ENCODE measurements at places on chromosomes 12 and 14.

DNA sequence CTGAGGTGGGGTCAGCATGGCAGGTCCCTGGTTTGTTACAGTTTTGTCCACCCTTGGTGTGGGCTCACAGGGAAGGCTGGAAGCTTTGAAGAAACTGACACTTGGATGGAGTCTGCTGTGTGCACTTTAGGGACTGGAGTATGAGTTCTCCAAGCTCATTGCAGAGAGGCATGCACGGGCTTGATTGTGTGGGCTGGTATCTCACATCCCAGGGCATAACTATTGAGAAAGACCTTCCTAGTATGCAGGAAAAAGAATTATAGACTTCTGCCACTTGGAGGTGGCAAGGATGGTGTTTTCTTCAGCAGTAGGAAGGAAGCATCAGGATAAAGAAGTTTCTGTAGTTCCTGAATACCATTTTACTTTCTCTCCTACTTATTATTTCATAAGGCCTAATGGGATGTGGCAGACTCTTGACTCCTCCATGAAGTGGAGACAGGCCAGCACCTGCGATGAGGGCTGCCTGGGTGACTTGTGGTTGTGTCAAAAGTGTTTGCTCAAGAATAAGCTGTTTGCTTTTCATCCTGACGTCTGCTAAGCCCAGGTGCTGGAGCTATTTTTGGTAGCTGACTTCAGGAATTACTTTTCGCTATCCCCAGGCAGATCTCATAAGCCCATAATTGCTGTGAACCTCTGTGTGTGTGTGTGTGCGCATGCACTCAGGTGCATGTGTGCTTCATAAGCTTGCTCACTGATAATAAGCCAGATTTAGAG is 125.8 kb downstream of the KTN1 start:
- DNase-seq = no peak

DNA sequence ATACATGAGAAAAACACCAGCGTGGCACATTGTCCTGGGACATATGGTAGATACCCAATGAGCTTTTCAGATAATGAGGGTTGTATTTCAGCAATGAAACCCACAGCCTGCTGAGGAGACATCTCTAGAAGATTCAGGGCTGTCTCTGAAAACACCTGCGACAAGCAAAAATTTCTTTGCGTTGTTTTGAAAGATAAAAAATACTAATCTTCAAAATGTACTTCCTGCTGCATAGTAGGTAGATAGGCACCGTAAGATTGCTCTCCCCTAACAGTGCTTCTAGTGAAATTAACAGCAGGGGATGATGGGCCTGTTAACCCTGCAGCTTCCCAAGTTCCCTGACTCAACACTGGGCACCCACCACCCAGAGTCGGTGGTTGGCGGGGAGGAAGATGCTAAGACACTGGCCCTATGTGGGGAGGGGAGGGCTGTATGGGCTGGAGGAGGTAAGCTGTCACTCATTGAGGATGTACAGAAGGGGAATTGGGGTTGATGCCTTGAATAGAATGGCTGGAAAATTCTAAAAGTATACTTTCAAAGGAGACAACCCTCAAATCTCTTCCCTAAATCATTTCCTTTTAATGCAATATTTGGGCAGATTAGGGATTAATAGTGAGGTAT is 20.0 kb downstream of the ZFP36L1 start:
- no peak for DNase-seq

- no peak for DNase-seq
Observed at GRCh38 chr14:71651228-71651627, 281.0 kb upstream of the RGS6 start.

DNA sequence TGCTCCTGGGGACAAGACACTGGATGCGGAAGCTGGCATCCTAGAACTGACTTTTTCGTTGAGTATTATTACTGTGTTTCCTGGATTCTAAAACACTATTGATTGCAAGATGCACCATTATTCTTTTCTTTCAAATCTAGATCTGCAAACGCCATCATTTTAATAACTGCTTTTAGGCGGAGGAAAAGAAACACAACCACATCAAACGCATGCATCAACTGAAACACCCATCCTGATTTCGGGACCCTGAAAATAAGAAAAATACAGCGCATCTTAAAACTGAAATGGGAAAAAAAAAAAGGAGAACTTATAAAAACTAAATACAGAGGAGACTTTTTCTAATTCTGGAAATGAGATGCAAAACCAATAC is 103.7 kb upstream of the MAX start:
- no peak for DNase-seq

- no peak for DNase-seq
Observed at GRCh38 chr12:20220339-20220738, 148.0 kb upstream of the PDE3A start.

GRCh38 chr12:126668961-126669360 is 1598.0 kb upstream of the TMEM132C start:
- DNase-seq = no peak
